ENCODE measurements at places on chromosomes 4 and X. TPM values are rescaled to one million over a fixed set of nuclear protein-coding genes. Genes with fewer than 3 reads are reported as not detected.

The RNF175 gene
- not detected for total RNA-seq

The FGD1 gene
- total RNA-seq: 2.3 TPM

The TMEM31 gene
- not detected for total RNA-seq

The ARHGAP6 gene
- 3.3 TPM for total RNA-seq

The PNCK gene
- total RNA-seq: 0.49 TPM

The IL3RA gene
- 1.0 TPM for total RNA-seq

The CT45A1 gene
- not detected for total RNA-seq

The PPBP gene
- total RNA-seq: not detected

The ATOH1 gene
- total RNA-seq: not detected

The EFNB1 gene
- total RNA-seq: 2.6 TPM

The GC gene
- 92.9 TPM for total RNA-seq

The CC2D2A gene
- total RNA-seq: 5.7 TPM

The NEIL3 gene
- total RNA-seq: 0.09 TPM

The TMEM255A gene
- total RNA-seq: 0.13 TPM

The PTTG2 gene
- total RNA-seq: 0.79 TPM

The SMR3A gene
- not detected for total RNA-seq

The LRAT gene
- total RNA-seq: 0.75 TPM

The KIT gene
- 0.87 TPM for total RNA-seq

The CTAG1B gene
- total RNA-seq: not detected

The NPNT gene
- 23.7 TPM for total RNA-seq
